ENCODE measurements at places on chromosomes 11 and 22.

GRCh38 chr22:21978564-21979386, 3.8 kb downstream of the TOP3B start:
- no peak for DNase-seq

DNA sequence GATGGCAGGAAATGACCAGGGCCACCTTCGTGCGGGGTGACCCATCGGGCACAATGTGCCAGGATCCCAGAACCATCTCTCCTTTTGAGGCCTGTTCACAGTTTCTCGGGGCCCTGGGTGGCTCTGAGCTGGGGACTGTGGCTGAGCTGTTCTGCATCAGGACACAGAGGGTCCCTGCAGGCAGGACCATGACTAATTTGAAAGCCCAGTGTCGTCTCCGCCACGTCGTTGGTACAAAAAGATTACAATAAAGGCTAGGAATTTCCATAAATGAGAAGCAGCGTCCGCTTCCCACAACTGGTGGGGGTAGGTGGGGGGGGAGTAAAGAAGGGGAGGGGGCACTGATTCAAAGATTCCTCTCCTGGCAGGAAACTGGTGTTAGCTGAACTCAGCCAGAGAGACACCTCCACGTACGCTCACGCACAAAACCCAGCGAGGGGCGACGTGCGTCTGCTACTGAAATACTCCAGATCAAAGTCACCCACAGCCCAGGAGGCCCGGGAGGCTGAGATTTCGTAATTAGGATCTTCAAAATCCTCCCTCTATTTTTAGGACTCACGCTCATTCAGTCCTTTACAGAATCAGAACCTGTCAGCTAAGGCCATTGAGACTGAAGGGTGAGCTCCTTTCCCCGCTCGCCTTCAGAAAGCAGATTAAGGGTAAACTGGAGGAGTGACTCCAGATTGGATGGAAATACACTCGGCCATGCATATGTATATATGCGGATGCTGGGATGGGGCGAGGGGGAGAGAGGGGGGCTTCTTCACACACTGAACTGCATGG, 11.0 kb downstream of the MN1 start:
- DNase-seq: no peak

DNA sequence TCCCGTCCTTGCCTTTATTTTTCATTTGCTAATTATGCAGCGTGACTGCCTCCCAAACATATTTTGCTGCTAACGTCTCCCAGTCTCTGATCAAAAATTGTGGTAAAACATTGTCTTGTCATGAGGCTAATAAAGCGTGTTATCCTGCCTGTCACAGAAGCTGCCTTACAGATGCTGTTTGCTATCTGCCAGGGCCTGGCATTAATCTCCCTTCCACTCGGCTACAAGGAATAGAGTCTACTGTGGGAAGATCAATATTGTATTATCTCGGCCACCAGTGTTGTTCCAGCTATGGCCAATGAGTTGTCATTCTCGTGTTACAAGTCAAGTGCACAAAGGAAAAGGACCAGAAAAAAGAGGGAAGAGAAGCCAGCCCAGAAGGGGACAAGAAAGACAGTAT, 100.3 kb downstream of the SEZ6L start:
- DNase-seq: no peak

DNA sequence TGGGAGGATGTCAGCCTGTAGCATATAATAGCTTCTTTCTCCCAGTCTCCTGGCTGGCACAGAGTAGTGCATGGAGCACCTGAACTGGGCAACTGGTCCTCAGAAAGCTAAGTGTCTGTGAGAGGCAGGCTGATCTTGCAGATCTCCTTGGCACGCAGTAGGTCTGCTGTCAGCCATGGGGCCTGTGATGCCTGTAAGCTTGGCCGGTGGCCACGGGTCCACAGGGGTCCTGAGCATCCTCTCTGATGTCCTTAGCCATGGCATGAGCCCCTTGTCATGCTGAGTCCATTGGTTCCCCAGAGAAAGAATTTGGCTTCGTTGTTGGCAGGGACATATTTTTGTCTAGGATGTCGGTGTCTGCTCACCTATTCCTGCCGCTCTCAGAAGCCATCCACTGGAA, 25.0 kb downstream of the AMPD3 start:
- no peak for DNase-seq

- DNase-seq: no peak
Observed at GRCh38 chr11:34475656-34476055, 36.9 kb downstream of the CAT start.

DNA sequence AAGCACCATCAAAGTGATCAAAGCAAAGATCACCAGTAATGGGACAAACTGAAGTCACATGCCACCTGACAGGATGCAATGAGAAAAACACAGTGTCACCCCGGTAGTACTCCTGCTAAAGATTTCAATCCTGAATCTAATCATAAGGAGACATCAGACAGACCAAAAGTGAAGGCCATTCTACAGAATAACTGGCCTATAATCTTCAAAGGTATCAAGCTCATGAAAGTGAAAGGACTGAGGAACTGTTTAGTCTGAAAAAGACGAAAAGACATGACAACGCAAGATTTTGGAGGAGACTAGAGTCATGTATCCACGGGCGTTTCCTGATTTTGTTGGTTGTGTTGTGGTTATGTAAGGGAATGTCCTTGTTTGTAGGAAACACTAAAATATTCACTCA, 42.4 kb upstream of the TSKU start:
- DNase-seq: no peak

DNA sequence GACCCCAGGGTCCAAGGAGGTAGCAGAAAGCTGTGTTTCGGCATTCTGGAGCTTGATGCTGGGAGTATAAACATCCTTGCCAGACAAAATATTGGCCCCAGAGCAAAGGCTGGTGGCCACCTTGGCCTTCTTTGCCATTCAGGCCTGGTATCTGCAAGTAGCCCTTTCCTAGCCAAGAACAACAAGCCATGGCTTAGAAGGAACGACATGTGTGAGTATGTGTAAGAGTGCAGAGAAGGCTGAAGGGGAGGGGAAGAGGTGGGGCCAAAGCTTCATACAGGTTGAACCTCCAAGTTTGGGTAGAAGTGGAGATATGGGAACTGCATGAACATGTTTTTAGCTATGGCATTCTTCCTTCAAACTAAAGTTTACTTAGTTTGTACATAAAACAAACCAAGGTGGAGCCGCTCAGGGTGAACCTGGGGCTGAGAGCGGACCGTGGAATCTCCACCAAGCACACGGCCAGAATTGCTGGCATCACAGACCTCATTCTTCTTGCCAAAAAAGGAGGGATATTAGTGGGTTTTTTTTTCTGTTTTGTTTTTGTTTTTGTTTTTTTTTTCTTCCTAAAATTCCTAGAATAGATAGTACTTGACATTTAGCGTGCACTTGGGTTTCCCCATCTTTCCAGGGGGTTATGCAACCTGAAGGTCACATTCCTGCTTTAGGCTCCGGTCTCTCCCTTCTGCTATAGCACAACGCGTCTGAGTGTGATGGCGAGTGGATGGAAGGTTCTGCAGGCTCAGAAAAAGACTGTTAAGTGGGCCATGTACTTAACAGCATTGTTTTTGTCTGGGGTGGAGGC, 70.9 kb downstream of the ADAMTS15 start:
- no peak for DNase-seq

DNA sequence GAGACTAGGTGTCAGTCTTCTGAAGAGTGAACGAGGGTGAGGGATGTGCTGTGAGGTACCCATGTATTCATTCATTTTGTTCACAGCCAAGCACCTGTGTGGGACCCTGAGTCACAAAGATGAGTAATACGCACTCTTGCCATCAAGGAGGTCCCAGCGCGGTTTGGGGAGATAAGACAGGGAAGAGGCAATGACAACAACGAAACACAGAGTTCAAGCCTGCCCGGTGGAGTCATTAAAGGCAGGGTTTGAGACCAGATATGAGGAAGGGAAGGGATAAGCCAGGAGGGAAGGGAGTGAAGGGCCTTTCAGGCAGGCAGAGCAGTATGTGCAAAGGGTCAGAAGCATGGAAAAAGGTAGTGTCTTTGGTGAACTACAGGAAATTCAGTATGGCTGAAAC, 4.6 kb downstream of the DCHS1 start:
- no peak for DNase-seq

- no peak for DNase-seq
Observed at GRCh38 chr11:115739146-115739545, 234.9 kb upstream of the CADM1 start.

DNA sequence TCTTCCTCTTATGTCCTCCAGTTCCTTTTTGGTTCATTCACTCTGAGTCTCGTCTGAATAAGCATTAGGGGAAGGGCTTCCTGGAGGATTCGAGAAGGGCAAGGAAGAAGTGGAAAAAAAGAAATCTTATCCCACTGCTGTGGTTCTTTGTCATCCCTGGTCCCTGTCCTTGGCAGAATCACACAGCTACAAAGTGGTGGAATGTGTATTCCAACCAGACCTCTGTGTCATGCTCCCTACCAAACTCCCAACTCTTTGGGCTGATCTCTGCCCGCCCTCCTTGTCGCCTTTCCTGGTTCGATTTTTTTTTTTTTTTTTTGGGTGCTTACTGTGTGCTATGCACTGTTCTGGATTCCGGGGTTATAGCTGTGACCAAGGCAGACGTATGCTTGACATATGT, 61.0 kb downstream of the TEAD1 start:
- no peak for DNase-seq

GRCh38 chr22:24271386-24271854, 789 bp downstream of the SPECC1L start:
- DNase-seq: no peak

DNA sequence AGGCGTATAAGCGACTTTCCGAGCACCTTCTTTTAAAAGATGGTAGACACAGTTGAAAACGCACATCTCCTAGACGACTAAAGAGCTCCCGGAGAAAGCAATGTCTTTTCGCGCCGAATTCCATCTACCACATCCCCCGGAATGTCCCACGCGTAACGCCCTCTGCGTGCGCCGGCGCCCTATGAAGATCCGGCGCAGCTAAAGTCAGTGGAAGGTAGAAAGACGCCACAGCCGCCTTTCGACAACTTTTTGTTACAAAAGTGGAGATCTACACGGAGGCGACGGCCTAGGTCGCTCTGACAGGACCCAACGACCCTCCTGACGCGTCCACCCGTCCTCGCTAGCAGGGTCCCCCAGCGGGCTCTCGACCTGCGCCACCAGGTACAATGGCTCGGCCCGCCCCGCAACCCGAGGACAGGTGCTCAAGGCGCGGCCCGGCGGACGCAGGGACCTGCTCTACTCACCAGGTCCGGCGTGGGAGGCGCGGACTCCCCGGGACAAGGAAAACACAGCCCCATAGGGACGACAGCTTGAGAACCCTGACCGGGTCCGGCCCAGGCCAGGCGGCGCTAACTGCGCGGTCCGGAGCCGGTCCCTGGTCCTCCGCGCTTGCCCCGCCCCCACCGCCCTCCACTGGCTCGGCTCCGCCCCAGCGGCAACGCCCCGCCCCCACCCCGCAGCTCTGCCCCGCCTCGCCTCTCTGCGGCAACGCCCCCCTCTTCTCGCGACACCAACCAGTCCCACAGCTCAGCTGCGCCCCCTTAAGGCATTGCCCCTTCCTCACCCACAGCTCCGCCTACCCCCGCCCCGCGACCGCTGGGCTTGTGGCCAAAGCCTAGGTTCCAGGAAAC, at the start of gene SVIP:
Gene SVIP (minus strand): TSS at position 571 of the 851 bp plus-strand sequence. CDS start 53 bp downstream, at position 518.
- peak; percentile 94 for DNase-seq

DNA sequence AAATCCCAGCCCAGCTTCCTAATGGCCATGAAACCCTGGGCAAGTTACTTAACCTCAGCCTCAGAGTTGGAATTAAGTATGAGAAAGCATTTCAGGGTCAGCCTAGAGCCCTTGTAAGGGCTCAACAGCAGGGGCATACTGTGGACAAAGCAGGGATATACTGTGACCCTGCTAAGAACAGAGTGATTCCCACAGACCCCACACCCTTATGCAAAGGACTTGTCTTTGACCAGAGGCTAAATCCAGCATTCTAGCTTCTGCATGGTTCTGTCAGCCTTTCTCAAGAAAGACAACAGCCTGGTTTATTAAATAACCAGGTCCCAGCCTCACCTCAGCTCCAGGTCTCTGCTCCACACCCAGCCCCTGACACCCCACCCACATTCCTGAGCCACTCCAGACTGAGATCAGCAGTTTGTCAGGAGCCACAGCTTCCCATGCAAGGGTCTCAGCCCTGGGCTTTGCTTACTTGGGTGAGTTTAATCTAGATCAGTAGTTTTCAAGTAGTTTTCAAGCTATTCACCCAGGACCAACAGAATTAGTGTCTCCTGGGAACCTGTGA, 69.2 kb downstream of the GALNT18 start:
- no peak for DNase-seq

- DNase-seq: no peak
Observed at GRCh38 chr22:28855355-28856094, 27.8 kb upstream of the ZNRF3 start.

GRCh38 chr11:15851051-15851498, 505.3 kb downstream of the SOX6 start:
- DNase-seq: no peak

GRCh38 chr11:89443361-89444322, 47.5 kb downstream of the NOX4 start:
- no peak for DNase-seq

DNA sequence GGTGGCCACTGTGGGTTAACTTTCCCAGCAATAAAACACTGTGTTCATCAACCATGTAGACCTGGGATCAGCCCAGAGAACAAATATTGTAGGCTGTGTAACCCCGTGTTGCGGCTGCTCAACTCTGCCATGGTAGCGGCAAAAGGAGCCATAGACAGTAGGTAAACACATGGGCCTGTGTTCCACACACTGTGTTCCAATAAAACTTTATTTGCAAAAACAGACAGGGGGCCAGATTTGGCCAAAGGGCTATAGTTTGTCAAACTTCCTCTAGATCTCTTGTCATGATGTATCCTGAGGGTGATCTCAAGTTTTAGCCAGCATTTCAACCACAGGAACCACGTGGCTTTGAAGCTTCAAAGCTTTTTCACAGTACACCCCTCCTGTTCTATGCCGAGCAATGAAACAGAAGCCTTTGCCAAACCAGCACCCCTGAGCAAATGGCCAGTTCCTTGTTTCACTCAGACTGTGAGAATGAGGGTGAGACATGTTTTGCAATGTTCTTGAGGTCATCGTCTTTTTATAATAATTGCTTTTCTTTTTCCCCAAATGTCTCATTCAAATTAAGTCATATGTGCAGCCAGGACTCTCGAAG, 49.9 kb upstream of the FADD start:
- no peak for DNase-seq

GRCh38 chr22:36659762-36660509, 43.6 kb downstream of the CACNG2 start:
- DNase-seq: no peak

DNA sequence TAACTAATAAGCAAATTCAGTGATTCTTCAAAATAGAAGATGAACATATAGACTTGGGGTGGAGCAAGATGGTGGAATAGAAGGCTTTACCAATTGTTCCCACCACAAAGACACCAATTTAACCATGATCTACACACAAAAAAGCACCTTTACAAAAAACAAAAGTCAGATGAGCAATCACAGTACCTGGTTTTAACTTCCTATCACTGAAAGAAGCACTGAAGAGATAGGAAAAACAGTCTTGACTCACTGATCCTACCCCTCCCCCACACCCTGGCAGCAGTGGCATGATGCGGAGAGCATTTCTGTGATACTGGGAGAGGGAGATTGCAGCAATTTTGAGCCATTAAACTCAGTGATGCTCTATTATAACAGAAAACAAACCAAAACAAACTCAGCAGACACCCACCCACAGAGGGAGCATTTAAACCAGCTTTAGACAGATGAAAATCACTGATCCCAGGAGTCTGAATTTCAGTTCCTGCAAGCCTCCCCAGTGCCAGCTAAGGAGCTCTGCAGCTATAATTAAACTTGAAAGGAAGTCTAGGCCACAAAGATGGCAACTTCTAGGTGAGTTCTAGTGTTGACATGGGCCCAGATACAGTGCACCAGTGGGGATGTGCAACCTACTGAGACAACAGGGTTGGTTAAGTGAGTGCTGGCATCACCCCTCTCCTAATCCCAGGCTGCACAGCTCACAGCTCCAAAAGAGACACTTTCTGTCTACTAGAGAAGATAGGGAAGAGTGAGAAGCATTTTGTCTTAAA, 161.8 kb upstream of the GRIA4 start:
- no peak for DNase-seq

Data from activated naive CD4-positive, alpha-beta T cell (primary cell).